ENCODE measurements at places on chromosomes 6 and 20.

- no peak for DNase-seq
Observed at GRCh38 chr6:19301980-19302379, 535.2 kb upstream of the ID4 start.

GRCh38 chr6:108948181-108948661 is 100.0 kb downstream of the ARMC2 start:
- no peak for DNase-seq

DNA sequence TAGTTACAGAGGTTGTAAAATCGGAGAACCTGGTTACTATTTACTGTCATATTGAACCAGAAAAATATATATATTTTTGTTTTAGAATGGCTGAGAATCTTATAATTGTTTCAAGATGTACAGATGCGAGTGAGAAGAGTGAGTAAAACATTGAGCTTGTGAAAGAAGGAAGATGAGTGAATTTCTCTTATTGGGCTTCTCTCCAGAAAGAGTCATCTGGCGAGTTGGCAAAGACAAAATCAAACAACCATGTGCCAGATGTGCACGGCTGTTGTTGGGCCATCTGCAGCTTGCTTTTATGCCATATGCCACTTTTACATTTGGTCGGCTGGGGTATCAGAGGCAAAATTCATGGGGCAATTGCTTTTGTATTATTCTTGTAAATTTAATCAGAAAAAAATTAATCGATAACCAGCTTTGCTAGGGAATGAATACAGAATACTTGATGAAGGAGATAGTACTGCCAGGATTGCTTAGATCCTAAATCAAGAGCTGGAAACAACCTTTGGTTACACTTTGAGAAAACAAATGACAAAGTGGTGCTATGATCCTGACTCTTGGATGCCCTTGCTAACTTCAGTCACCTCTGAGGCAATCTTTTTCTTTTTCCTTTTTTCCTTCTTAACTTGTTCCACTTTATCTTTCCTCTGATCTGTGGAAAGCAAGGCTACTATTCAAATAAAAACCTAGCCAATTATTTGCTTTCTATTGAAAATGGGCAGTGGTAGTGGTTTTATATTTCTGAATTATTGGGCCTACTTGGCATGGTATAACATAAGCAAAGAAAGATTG is 97.1 kb upstream of the GRIK2 start:
- DNase-seq: no peak

DNA sequence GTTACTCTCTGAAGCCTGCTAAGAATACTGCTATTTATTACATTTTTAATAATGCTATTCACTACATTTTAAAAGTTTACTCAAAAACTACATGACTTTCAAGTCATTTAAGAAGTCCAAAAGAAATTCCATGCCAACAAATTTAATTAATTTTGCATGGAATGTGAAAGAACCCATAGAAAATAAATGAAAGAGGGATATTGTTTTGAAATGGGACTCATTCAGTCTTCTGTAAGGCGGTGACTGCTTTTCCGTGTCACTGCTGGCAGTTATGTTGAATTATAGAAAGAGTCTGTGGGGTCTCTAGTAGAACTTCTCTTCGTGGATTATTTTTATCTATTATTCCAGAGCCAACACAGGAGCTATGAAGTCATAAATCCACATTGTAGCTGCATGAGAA is 211.2 kb downstream of the LAMA2 start:
- DNase-seq: no peak

- no peak for DNase-seq
Observed at GRCh38 chr6:124536157-124536841, 425.9 kb upstream of the RNF217 start.

- no peak for DNase-seq
Observed at GRCh38 chr20:64038224-64038564, 2.2 kb downstream of the C20orf204 start.

DNA sequence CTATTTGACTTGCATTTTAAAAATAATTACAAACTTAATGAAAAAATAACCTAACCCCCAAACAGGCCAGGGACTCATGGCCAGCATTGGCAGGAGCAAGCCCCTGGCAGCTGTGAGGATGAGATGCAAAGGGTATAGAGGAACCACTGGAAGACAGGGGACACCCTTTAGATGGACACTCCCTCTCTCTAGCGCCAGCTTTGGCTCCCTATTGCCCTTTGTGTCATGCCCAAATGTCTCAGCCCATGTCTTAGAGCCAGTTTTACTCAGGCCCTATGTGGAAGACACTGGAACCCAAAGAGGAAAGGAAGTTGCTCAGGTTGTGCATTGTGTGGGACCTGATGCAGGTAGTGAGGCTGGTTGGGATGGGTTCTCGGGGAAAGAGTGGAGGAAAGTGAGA is 34.9 kb upstream of the RSPO4 start:
- no peak for DNase-seq

- DNase-seq: no peak
Observed at GRCh38 chr6:69936674-69937363, 70.5 kb downstream of the COL19A1 start.
